ENCODE measurements at places on chromosomes 1 and 21.

- no peak for DNase-seq
Observed at GRCh38 chr1:109266965-109267364, 16.0 kb downstream of the PSRC1 start.

GRCh38 chr1:37741662-37742061 is 23.3 kb downstream of the EPHA10 start:
- no peak for DNase-seq

DNA sequence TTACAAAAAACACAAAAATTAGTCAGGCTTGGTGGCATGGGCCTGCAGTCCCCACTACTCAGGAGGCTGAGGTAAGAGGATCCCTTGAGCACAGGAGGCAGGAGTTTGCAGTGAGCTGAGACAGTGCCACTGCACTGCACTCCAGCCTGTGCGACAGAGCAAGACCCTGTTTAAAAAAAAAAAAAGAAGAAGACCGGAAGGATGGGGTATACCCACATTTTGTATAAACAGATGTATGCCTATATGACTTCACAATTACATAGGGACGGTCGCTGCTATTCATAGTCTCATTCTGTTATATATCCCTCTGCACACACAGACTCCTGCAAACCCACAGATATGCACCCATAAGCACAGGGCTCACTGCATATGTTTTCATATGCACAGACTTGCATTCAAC is 12.7 kb downstream of the LCK start:
- no peak for DNase-seq

DNA sequence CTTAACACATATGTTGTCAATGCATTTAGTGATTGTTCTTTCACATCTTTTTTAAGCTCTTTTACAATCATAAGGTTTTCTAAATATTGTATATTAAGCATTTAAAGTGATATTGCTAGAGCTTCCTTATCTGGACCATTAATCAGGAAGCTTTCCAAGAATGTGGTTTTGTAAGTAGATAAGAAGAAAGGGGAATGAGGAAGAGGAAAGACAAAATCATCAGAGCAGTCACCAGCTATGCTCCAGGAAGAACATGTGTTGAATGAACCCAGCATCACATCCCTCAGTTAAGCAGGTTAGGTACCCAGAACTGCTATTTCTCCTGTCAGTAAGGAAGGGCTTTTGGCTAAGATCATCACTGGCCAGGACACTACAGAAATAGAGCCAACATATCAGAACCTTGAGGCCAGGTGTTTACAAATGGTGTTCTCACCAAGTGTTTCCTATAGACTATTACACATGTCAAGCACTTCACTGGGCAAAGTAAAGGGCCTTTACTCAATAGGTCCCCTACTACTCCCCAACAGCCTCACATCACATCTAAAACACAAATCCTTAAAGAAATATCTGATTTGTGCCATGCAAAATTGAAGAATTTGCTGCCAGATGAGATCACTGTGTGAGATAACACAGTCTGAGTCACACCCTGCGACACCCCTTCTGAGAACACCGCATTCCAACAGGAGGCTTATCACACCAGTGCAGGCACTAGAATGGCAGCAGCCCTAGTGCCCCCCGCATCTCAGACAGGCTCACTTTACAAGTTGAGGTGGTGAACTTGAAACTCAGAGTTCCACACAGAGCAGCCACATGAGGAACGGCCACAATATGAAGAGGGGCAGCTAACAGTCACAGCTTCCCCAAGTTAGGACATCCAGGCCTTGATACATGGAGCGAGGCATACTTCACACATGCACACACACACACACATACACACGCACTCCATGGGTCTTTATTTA is 1.8 kb upstream of the SPRR2A start:
- DNase-seq: no peak

DNA sequence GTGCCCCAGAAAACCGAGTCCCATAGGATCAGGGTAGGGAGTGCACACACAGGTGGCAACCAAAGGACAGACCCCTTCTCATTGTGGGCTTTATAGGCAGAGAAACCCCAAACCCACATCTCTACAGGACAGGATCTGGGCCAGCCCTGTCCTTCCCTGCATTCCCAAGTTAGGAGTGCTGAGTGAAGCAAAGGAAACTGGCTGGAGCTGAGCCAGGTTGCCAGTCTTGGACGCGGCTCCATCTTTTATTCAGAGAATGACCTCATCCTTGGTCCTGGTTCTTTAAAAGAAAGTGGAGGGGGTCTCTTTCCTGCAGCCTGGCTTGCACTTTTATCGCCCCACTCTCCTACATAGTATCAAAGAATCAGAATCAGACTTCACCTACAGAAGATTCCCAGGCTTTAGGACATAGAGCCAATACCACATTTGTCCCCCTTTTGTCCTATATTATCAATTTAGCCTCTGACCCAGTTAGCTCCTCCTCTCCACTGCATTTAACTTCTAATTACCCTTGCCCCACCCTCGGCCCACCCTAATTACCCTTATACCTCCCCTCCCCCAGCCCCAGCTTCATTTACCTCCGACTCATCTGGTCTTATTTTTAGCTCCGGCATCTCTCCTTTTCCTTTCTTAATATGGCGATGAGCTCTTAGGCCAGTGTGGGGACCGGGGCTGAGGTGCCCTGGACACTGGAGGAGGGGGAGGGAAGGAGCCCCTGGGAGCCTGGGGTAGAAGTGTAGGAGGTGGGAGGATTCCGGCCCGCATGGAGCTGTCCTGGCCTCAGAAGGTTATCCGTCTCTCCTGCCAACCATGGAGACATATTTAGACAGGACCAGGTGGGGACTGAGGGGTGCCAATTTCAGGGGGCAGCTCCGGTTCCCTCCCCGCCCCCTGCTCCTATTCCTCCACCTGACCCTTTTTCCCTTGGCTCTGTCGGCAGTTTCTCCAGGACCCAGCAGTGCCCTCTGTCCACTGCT is at the start of gene CASQ1:
CASQ1 (plus strand) TSS at position 927 of the 977 bp plus-strand sequence. CDS start 177 bp downstream, outside the sequence.
- DNase-seq: no peak

- DNase-seq: no peak
Observed at GRCh38 chr1:224273641-224274040, 56.3 kb downstream of the NVL start.

DNA sequence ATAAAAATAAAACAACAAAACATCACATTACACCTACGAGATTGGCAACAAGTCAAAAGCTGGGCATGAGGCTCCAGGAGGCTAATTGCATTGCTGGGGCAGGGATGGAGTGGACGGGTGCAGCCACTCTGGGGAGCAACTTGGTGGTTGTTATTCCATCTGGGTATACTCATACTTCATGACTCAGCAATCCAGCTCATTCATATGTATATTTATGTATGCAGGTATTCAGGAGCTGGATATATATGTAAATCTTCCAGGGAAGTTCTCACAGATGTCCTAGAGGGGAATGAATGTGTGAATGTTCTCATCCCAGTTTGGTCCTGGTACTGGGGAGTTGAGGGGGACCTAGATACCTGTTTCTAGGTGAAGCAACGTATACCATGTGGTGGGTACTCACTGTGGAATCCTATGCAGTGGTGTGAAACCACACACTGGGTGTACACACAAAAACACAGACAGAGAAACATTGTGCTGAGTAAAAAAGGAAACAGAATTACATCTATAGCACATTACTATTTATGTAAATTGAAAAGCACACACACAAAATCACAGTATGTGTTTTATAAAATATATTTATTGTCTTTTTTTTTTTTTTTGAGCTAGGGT is 79.7 kb upstream of the RAB4A start:
- no peak for DNase-seq

Measured in pulmonary artery endothelial cell (primary cell).